ENCODE measurements at places on chromosomes 3 and 15.

DNA sequence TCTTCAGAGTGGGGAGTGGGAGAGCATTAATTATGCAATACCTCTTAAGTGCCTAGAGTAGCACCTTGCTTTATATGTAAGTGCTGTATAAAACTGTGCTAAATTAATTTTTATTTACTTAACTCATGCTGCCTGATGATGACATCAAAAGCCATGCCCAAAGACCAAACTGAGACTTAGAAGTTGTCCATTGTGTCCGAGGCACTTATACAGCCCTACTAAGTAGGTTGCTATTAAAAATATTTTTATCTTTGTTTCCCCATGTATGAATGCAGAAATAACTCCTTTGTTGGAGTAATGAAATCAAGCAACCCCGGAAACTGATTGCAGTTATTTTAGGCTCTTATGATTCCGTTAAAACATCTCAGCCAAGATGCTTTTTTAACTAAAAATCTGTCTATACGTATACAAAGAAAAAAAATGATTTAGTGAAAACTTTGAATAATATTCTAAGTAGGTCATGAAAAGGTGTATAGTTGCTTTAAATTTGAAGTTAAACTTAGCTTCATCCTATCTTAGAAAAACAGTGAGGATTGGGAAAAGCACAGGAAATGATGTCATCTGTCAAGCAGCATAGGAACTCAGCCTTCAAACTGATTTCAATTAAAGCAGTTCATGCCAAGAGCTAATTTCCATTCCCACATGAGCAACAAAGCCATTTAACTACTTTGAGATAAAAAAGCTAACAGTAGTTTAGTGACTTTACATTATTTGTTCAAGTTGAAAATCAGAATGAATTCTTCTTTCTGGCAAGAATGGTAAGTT, 43.0 kb downstream of the FBN1 start:
- no peak for DNase-seq

DNA sequence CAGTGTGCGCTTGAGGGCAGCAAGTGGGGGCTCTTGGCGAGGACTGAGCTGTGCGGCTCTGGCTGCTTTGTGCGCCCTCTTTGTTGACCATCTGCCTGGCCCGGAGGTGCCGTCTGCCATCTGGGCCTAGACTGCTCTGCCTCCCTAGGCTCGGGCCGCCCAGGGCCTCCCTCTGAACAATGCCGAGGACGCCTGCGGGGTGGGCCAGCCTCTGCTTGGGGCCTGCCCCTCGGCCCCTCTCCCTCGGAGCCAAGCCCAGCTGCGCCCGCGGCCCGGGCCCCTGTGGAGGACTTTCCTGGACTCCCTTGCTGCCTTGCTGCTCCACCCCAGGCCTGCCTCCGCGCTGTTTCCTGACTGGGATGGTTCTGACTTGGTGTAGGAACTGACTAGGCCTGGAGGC, 31.9 kb upstream of the SPSB4 start:
- no peak for DNase-seq

DNA sequence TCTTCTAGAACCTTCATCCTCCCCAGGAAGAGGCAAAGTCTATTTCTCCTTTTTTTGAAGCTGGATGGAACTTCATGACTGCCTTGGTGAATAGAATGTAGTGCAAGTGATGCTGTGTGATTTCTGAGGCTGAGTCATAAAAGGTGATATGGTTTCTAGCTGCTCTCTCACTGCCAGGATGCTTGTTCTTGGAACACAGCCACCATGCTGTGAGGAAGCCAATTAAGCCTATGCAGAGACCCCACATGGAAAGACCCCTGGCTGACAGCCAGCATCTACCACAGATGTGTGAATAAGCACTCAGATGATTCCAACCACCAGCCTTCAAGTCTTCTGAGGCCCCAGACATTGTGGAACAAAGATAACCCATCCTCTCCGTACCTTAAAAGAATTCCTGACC, 57.0 kb downstream of the ISL2 start:
- DNase-seq = no peak

GRCh38 chr15:80121546-80121945, 31.3 kb upstream of the FAH start:
- DNase-seq = no peak
